ENCODE measurements at places on chromosomes 1 and 21.

- no peak for DNase-seq
Measured at GRCh38 chr1:17642943-17643342, 103.4 kb downstream of the ARHGEF10L start.

- DNase-seq, result no peak
Measured at GRCh38 chr1:102800406-102800805, 307.9 kb downstream of the COL11A1 start.

DNA sequence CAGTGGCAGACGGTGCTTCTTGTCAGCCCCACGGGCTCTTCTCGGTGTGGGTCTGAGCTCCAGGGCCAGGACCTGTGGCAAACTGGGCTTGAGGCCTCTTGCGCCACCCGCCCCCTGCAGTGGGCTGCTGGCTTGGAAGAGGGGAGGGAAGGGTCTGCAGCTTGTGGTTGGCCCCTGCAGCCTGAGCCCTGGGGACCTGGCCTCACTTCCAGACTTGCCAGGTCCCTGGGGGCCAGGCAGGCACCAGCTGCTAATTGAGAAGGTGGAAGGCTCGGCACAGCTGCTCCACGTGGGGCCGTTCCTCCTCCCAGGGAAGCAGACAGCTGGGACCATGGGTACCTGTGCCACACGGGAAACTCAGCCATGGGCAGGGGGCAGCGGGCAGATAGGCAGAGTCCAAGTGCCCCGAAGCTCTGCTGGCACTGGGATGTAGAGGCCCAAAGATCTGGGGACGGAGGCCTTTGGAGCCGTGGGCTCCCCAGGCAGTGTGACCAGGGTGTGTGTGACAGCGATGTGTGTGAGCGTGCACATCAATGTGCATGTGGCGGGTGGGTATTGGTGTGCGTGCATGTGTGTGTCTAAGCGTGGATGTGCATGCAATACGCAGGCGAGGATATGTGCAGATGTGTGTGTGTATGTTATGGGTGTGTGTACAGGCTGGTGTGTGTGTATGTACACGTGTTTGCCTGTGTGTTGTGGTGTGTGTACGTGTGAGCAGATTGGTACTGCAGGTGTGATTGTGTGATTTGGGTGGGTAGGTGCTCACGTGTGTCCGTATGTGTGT lies 39.3 kb downstream of the TP73 start:
- no peak for DNase-seq

DNA sequence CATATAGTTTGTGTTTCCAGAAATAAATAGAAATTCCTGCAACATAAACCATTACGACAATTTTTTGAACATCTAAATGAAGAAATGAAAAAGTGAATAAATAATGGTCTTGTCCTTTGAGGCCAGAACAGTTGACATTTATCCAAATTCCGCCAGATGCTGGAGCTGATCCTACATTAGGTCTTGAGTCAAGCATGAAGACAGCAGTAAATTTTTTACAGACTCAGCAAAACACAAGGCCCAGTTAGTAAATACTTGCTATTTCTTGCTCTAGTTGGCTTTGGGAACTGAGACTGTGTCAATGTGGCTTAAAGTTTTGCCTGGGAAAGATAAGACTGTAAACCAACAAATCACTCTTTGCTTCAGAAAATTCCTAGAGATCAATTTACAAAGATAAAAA lies 540.1 kb upstream of the RGS18 start:
- DNase-seq, result no peak

- no peak for DNase-seq
Measured at GRCh38 chr1:80468356-80468755, 1332.4 kb upstream of the ADGRL2 start.

- DNase-seq, result no peak
Measured at GRCh38 chr21:39537571-39537970, 75.2 kb upstream of the B3GALT5 start.

- DNase-seq, result peak; percentile 99
Measured at GRCh38 chr1:204417074-204417997, 5.7 kb upstream of the PPP1R15B start.

GRCh38 chr1:94237291-94238226 lies at the start of gene ARHGAP29:
Gene ARHGAP29 (minus strand): TSS chr1:94237584. CDS start chr1:94231611, 5,973 bp downstream.
- DNase-seq, result peak; percentile 74
